ENCODE measurements at places on chromosomes 16 and 17.

DNA sequence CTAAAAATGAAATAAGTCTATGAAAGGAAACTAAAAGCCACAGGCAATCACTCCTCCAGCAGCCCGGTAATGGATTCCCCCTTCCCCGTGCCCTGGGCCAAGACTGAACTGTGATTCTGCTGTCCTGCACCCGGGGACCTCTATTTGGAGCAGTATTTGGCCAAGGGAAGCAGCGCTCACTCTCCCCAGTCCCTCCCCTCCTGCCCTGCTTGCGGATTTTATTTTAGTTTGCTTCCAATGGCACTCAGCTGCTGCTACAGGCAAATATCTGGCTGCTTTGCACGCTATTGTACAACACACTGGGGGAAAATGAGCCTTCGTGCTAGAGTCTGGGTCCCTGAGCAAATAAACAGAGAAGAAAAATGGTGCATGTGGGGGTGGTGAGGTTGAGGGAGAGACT, 975.7 kb upstream of the RBFOX1 start:
- no peak for DNase-seq

- no peak for DNase-seq
These were observed 41.5 kb downstream of the LDHD start for GRCh38 chr16:75074920-75075687.

DNA sequence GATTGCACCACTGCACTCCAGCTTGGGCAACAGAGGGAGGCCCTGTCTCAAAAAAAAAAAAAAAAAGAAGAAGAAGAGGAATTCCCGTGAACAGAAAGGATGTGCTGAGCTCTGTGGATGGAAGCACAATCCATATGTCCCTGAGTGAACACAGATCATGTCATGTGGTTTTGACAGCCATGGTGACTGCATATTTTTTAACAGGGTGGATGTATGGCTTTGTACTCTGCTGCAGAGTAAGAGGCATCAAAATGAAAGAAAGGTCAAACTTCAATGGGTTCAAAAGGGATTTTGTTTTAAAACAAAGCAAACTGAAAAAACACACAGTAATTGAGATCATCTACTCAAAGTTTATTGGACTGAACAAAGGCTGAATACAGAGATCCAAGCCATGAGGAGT, 31.5 kb downstream of the MXRA7 start:
- DNase-seq = no peak

GRCh38 chr16:7590934-7591333, 258.3 kb downstream of the RBFOX1 start:
- DNase-seq = no peak

- no peak for DNase-seq
These were observed 66.8 kb downstream of the RGS9 start for GRCh38 chr17:65204001-65204400.

DNA sequence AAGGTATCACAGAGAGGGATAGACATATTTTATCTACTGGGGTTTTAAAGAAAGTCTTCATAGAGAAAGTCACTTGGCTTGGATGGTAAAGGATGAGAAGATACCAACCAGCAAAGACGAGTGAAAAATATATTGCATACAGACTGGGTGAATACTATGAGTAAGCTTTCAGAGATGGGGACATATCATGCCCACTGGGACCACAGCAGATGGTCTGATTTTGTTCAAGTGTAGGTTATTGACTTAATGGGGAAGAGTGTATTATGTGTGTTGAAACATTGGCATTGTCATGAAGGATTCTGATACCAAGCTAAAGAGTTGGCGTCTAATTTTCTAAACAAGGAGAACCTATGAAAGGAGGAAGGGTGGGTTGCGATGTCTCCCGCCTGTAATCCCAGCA, 13.8 kb upstream of the MMD start:
- DNase-seq = no peak

DNA sequence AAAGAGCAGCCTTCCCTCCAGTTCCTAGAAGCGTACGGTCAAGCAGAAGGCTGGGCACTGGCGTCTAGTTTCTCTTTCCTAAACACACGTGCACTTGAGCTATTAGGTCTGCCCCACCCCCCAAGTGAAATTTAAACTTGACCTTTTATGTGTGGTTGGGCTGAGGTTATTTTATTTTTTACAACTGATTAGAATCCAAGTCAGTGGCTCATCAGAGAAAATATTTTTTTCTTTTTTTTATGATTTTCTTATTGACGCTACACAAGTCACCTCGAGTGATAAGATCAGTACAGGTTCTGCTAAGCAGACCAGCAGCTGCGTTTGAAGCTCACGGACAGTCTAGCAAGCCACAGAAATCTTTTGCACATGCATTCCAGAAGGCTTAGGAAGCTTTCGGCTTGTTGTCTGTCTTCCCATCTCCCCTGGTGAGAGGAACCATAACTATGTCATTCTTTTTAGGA, 95.1 kb downstream of the ZFHX3 start:
- peak; percentile 64 for DNase-seq

- DNase-seq = no peak
These were observed at the start of gene CTRB2 for GRCh38 chr16:75206749-75207451. Gene CTRB2 (minus strand): TSS chr16:75207161. CDS start chr16:75207141, 20 bp downstream.

- DNase-seq = no peak
These were observed 21.1 kb upstream of the NSMCE1 start for GRCh38 chr16:27289669-27290068.

DNA sequence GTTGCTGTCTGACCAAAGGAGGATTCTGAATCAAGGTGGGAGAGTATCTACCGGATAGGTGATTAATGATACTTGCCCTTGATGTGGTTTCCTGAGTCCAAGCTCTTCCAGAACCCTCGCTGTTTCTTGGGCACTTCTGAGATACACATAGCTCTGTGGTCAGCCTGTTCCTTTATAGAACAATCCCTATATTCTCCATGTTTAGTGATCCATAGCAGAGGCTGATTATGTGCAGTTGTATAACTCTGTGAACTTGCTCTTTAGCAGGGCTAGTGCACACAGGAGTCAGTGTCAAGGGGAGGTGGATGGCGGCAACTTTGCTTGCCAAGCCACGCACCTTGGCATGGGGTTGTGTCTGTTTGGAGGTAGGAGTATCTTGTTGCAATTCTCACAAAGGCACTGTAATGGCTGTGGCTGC, 36.1 kb downstream of the ARL4D start:
- no peak for DNase-seq

GRCh38 chr17:56809820-56810179, 23.9 kb downstream of the C17orf67 start:
- no peak for DNase-seq

GRCh38 chr16:80176114-80176513, 364.7 kb upstream of the DYNLRB2 start:
- no peak for DNase-seq

GRCh38 chr16:67783353-67783725, 23.0 kb downstream of the RANBP10 start:
- DNase-seq = no peak

- peak; percentile 90 for DNase-seq
These were observed 2.6 kb downstream of the ARHGAP17 start for GRCh38 chr16:25012525-25012991.

DNA sequence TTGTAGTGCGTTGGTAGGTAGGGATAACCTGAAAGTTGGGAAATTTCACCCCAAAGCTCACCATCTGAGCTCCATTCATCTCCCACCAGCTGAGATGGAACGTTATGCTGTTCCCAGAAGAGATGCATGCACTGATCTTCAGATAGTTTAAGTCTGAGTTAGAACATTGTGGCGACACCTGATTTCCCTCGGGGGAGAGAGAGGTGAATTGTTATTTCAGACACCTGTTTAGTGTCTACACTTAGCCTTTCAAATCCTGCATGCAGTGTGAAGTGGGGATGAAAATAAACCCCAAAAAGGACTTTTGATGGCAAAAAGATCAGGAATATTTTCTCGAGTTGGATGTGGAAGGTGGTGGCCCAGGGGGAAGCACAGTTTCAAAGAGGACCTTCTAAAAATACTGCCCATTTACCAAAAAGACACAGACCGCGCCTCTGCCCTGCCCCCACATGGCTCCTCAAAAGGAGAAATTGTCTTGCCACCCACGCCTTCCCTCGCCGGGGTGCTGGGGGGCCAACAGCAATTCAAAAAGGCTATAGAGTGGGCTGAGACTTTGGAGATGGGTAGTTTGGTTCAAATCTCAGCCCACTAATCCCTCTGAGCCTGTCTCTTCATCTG, 11.4 kb downstream of the CIITA start:
- DNase-seq = no peak

GRCh38 chr17:68531252-68531651, 19.0 kb downstream of the PRKAR1A start:
- DNase-seq = no peak

GRCh38 chr16:4285167-4285566, 12.3 kb upstream of the TFAP4 start:
- no peak for DNase-seq

DNA sequence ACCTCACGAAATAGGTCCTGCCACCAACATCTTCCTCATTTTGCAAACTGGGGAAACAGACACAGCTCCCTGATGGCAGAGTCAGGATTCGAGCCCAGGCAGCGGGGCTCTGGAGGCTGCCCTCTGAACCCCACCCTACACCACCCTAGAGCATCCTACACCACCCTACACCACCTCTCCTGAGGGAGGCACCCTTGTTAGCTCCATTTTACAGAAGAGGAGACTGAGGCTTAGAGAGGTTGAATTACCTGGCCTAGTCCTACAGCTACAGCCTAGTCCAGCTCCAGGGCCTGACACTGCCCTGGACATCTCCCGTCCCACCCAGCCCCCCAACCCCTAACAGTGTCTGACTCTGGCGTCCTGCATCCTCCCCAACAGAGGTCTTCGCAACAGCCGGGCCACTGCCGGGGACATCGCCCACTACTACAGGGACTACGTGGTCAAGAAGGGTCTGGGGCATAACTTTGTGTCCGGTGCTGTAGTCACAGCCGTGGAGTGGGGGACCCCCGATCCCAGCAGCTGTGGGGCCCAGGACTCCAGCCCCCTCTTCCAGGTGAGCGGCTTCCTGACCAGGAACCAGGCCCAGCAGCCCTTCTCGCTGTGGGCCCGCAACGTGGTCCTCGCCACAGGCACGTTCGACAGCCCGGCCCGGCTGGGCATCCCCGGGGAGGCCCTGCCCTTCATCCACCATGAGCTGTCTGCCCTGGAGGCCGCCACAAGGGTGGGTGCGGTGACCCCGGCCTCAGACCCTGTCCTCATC, 3.2 kb upstream of the NECAB2 start:
- no peak for DNase-seq

- DNase-seq = no peak
These were observed 11.7 kb upstream of the SEC14L1 start for GRCh38 chr17:77128896-77129567.
